ENCODE measurements at places on chromosomes 5 and 9. TPM values are rescaled to one million over a fixed set of nuclear protein-coding genes. Genes with fewer than 3 reads are reported as not detected.

Gene STING1
- 14.2 TPM for total RNA-seq

Gene RMI1
- total RNA-seq: 6.8 TPM

Gene SERF1A
- 2.8 TPM for total RNA-seq

Gene PLAC8L1
- 0.59 TPM for total RNA-seq

Gene BAAT
- 0.23 TPM for total RNA-seq

Gene OGN
- total RNA-seq: 0.59 TPM

Gene PCDHGA11
- total RNA-seq: 19.4 TPM

Gene GDNF
- total RNA-seq: 1.2 TPM

Gene SPINK13
- not detected for total RNA-seq

Gene SHOC1
- total RNA-seq: 0.09 TPM
